ENCODE measurements at places on chromosomes 5 and 9. TPM values are rescaled to one million over a fixed set of nuclear protein-coding genes. Genes with fewer than 3 reads are reported as not detected.

DNA sequence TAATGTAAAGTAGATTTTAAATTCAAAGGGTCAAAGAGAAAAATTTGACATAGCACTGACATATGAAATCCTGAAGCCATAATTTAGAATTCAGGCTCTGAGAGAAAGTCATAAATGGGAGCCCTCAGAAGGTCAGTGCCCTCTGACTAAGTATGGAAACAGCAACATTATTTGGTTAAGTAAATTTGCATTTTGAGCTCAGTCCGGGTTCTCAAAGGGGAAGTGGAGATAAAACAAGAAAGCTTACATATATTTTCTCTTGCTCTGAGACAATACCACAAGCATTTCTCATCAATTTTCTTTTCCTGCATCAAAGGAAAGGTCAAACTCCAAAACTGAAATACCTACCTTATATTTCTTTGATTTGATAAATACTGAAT is 348.0 kb downstream of the SEMA5A start:
- no peak for DNase-seq
- H3K27me3 ChIP-seq, result no peaks in the 10 kb centered on the region
- H3K4me3 ChIP-seq, result no peak overlapping the region
- no peak overlapping the region for H3K27ac ChIP-seq
- no peaks in the 10 kb centered on the region for H3K36me3 ChIP-seq

DNA sequence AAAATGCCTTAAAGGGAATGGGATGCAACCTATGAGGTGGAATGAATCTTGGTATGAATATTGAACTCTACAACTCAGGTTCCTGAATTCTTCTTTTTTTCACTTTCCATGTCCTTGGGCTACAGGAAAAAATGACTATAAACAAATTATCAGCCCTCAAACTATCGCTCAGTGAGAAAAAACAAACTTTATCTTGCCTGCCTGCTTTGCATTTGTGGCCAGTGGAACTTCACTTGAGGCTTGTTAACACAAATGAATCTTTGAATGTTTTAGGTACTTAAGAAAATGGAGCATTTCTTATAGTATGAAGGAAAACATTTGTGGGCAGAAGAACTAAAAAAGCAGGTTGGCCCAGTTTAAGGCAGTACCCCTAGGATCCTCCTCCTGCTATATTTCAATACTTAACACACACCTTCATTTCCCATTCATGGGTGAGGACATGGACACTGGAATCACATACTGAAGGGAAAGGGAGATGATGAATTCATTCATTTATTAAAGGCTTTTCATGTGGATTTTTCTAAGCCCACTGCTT is 34.1 kb downstream of the ELOVL7 start:
- no peak overlapping the region for H3K4me3 ChIP-seq
- no peaks in the 10 kb centered on the region for H3K27me3 ChIP-seq
- peaks cover 5% of the 10 kb centered on the region for H3K4me1 ChIP-seq
- no peak for DNase-seq
- no peak overlapping the region for H3K27ac ChIP-seq
- H3K36me3 ChIP-seq, result no peaks in the 10 kb centered on the region

The PCDHGA9 gene
- total RNA-seq, result 0.55 TPM

DNA sequence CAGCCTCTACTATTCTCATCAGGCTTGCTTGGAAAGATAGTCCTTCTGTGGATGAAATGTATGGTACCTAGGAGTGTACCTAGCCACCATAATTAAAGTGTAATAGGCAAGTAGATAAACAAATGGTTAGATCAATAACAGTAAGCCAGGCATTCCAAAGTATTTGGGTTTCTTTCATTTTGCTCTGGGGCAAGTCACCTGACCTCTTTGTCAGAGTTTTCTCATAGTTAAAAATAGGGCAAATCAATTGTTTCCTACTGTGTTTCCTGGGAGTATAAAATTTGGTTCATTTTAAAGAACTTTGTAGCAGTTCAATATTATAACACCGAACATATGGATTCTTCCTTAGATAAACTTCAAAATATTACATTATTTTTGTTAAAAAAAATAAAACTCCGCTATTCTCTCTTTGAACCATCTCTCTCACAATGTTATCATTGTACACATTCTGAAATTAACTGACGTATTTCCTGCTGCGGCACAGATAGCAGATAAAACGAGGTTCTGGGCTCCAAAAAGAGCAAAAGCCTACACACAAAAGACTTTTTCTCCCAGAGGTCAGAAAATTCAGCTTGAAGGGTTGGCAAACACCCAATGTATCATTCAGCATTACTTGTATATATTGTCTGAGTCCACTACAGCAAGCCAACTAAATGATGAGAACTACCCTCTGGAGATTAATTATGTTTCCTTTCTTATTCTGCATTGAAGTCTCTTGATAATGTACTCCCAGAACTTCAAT is 267.9 kb downstream of the COX7C start:
- no peaks in the 10 kb centered on the region for H3K27me3 ChIP-seq
- no peaks in the 10 kb centered on the region for H3K36me3 ChIP-seq
- H3K27ac ChIP-seq, result no peak overlapping the region
- no peaks in the 10 kb centered on the region for H3K4me1 ChIP-seq
- no peak overlapping the region for H3K4me3 ChIP-seq
- DNase-seq, result no peak

- peak; percentile 80 for DNase-seq
- H3K4me1 ChIP-seq, result peaks cover 55% of the 10 kb centered on the region
- peaks cover 29% of the 10 kb centered on the region for H3K36me3 ChIP-seq
- peak overlapping the region; percentile 96 for H3K27ac ChIP-seq
- H3K4me3 ChIP-seq, result peak overlapping the region; percentile 99
Measured at GRCh38 chr5:150485693-150486401, 22.1 kb upstream of the NDST1 start.

GRCh38 chr5:125054146-125054545 is 307.7 kb upstream of the ZNF608 start:
- DNase-seq, result no peak
- H3K27ac ChIP-seq, result no peak overlapping the region
- H3K4me1 ChIP-seq, result peaks cover 11% of the 10 kb centered on the region
- H3K27me3 ChIP-seq, result no peaks in the 10 kb centered on the region
- H3K4me3 ChIP-seq, result no peak overlapping the region

The FAXDC2 gene
- total RNA-seq, result not detected

The LCN6 gene
- not detected for total RNA-seq

The FRMPD1 gene
- not detected for total RNA-seq

The CKMT2 gene
- not detected for total RNA-seq

- H3K27ac ChIP-seq, result peak overlapping the region; percentile 53
- peak overlapping the region; percentile 79 for H3K4me3 ChIP-seq
- peaks cover 4% of the 10 kb centered on the region for H3K36me3 ChIP-seq
- no peak for DNase-seq
- H3K4me1 ChIP-seq, result peaks cover 40% of the 10 kb centered on the region
Measured at GRCh38 chr9:116152941-116153764, 438 bp upstream of the PAPPA start.

- peaks cover 9% of the 10 kb centered on the region for H3K4me1 ChIP-seq
- no peak overlapping the region for H3K27ac ChIP-seq
- DNase-seq, result no peak
- H3K27me3 ChIP-seq, result no peaks in the 10 kb centered on the region
- no peak overlapping the region for H3K4me3 ChIP-seq
Measured at GRCh38 chr5:67409126-67409777, 212.7 kb upstream of the CD180 start.

DNA sequence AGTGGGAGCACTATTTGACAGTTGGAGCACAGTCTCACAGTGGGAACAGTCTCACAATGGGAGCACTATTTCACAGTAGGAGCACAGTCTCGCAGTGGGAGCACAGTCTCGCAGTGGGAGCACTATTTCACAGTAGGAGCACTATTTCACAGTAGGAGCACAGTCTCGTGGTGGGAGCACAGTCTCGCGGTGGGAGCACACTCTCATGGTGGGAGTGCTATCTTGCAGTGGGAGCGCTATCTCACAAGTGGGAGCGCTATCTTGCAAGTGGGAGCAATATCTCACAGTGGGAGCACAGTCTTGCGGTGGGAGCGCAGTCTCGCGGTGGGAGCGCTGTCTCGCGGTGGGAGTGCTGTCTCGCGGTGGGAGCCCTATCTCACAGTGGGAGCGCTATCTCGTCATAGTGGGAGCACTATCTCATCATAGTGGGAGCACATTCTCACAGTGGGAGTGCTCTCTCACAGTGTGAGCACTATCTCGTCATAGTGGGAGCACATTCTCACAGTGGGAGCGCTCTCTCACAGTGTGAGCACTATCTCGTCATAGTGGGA is 56.1 kb downstream of the MED10 start:
- H3K4me3 ChIP-seq, result no peak overlapping the region
- no peaks in the 10 kb centered on the region for H3K36me3 ChIP-seq
- H3K27me3 ChIP-seq, result no peaks in the 10 kb centered on the region
- no peak overlapping the region for H3K27ac ChIP-seq

GRCh38 chr5:173314166-173314952 is 13.9 kb downstream of the STC2 start:
- peaks cover 15% of the 10 kb centered on the region for H3K36me3 ChIP-seq
- no peak overlapping the region for H3K4me3 ChIP-seq
- DNase-seq, result no peak
- no peaks in the 10 kb centered on the region for H3K27me3 ChIP-seq
- no peak overlapping the region for H3K27ac ChIP-seq

The TAF11L5 gene
- not detected for total RNA-seq

DNA sequence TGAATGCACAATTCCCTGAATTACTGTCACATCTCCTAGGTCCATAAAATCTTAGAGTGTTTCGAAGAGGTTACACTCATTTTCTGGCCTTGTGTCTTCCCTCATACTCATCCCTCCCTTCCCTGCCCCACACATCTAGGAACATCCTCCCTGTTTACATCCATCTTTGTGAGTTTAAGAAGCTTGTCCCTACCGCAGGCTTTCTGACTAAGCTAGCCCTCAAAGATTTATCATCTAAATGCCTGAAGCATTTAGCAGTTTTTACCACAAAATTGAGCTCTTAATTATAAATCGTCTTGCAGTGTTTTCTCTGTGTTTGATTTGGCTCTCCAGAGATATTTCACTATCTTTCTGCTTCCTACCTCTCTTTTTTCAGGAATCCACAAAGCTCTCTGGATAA is 374.8 kb downstream of the KIAA0825 start:
- no peaks in the 10 kb centered on the region for H3K36me3 ChIP-seq
- H3K27me3 ChIP-seq, result no peaks in the 10 kb centered on the region
- DNase-seq, result peak; percentile 46
- peaks cover 58% of the 10 kb centered on the region for H3K4me1 ChIP-seq
- no peak overlapping the region for H3K4me3 ChIP-seq
- peak overlapping the region; percentile 45 for H3K27ac ChIP-seq

- no peak overlapping the region for H3K27ac ChIP-seq
- no peak overlapping the region for H3K4me3 ChIP-seq
- no peak for DNase-seq
- no peaks in the 10 kb centered on the region for H3K36me3 ChIP-seq
Measured at GRCh38 chr5:9834871-9835770, 205.0 kb upstream of the TAS2R1 start.

DNA sequence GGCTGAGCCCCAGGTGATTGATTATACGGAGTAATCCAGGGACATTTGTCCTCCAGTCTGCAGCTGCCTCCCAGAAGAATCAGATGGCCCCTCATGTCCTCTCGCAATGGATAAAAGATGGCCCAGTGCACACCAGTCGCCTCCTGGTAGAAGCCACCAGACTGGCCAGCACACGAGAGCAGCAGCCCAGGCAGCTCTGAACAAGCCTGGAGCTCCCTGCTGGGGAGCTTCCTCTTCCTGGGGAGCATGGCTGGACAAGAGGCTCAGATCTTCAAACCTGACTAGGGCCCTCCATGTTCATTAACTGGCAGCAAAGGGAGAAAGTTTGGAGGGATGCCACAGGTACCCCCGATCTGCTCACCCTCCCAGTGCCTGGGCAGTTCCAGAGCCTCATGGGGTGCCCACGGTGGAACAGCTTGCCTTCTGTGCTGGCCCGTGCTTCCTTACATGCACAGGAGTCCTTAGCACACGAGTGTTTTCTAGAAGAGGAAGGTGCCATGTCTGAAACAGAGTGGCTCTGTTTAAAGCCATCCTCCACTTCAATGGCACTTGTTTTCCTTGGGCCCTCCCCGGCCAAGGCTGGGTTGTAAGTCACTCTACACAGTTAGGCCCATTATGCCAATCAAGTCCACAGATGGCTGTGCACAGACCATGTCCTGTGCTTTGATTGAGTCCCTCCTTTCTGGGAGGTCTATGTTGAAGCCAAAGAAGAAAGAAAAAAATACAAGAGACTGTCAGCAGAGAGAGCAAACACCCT is 75.6 kb downstream of the PRRT1B start:
- H3K4me3 ChIP-seq, result no peak overlapping the region
- no peak for DNase-seq

The MAMDC4 gene
- total RNA-seq, result 1.0 TPM

The ZNF618 gene
- 1.1 TPM for total RNA-seq

The RARS1 gene
- 376 TPM for total RNA-seq

GRCh38 chr9:31753756-31754155 is 630.7 kb upstream of the ACO1 start:
- H3K4me3 ChIP-seq, result no peak overlapping the region
- no peaks in the 10 kb centered on the region for H3K27me3 ChIP-seq
- no peak for DNase-seq
- H3K4me1 ChIP-seq, result no peaks in the 10 kb centered on the region
- H3K36me3 ChIP-seq, result no peaks in the 10 kb centered on the region

DNA sequence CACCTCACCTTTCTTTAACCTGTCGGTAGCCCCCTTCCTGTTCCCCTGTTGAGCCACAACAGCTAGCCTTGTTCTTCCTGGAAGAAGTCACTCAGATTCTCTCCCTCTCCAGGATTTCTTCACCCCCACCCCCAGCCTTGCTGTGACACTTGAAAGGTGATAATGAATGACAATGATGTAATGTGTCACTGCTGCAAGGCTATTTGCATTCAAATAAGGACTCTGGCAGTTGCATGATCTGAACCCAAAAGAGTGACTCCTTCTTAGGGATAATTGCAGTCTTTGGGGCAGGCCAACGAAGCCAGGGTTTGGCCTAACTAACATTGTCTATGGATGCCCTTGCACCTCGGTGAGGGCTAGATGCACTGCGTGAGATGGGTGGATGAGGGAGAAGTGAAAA is 154.4 kb upstream of the CLINT1 start:
- no peaks in the 10 kb centered on the region for H3K36me3 ChIP-seq
- H3K4me3 ChIP-seq, result no peak overlapping the region
- H3K4me1 ChIP-seq, result no peaks in the 10 kb centered on the region
- no peak overlapping the region for H3K27ac ChIP-seq
- H3K27me3 ChIP-seq, result no peaks in the 10 kb centered on the region
- no peak for DNase-seq

DNA sequence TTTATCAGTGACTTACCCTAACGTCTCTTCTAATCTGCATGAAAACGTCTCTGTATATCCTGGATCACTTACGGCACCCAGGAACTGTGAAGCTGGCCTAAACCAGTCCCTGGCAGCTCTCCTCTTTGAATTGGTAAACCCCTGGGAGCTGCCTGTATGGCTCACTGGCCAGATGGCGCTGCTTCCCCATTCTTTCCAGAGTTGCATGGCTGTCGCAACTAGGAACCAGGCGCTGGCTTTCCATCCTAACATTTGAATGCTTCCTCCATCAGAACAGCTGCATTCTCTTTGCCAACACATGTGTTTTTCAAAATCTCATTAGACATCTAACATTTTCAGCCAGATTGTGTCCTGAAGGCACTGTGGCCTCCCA is 8.0 kb upstream of the PCA3 start:
- H3K27me3 ChIP-seq, result no peaks in the 10 kb centered on the region
- no peak overlapping the region for H3K4me3 ChIP-seq
- H3K4me1 ChIP-seq, result no peaks in the 10 kb centered on the region
- H3K27ac ChIP-seq, result no peak overlapping the region
- DNase-seq, result no peak
- no peaks in the 10 kb centered on the region for H3K36me3 ChIP-seq
